ENCODE measurements at places on chromosomes 1 and 21.
A peak's percentile ranks its signal among the peaks of the same experiment; 100 is the strongest.

DNA sequence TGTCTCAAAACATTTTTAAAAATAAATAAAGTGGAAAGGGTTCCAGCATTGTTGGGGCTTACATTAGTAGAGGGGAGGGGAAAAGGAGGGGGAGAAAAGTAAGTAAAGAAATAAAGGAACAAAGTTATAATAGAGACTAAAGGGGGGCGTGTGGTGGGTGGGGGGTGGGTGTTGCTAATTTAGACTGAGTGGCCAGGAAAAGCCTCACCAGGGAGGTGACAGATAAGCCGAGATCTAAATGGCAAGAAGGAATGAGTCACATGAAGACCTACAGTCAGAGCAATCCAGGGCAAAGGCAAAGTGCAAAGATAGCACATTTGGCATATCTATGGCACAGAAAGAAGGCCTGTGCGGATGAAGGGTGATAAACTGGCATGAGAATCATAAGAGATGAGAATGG lies 7.5 kb downstream of the MPL start:
- DNase-seq: no peak

DNA sequence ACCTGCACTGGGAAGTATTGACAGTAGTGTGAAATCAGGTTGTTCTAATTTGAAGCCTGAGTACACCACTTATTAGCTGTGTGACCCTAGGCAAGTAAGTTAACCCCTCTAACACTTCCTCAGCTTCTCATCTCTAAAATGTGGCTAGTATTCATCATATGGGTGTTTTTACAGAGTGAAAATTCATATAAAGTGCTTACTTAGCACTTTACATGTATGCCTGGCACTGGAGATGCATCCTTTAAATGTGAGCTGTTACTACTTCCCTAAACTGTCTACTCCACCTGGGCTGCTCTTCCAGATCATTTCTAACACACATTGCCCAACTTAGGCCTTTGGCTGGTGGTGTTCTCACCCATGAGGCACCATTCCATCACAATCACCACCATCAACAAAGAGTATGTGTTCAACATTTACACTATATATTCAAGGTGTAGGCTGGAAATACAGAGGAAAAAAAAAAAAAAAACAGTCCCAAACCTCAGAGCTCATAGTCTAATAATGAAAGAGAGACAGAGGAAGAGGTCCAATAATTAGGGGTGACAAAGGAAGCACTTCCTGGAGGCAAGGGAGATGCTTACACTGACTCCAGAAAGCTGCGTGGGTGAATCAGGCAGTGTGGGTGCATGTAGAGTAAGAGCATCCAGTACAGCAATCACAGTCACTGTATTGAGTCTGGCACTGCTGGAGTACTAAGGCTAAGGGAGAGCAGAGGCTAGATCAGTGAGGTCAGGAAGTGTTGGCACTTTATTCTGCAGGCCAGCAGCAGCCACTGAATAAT lies 3.6 kb downstream of the STX6 start:
- no peak for DNase-seq

- no peak for DNase-seq
Observed at GRCh38 chr1:171595324-171595723, 26.7 kb upstream of the MYOCOS start.

DNA sequence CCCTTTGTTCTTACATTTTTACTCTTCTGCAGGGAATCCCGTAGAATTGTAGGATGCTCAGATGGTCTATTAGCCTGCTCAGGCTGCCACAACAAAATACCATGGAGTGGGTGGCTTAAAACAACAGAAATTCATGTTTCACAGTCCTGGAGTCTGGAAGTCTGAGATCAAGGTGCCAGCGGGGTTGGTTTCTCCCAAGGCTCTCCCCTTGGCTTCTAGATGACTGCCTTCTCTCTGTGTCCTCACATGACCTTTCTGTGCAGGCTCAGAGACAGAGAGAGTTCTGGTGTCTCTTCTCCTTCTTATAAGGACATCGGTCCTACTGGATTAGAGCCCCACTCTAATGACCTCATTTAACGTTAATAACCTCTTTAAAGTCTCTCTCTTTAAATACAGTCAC lies 41.7 kb downstream of the HUNK start:
- DNase-seq: no peak

DNA sequence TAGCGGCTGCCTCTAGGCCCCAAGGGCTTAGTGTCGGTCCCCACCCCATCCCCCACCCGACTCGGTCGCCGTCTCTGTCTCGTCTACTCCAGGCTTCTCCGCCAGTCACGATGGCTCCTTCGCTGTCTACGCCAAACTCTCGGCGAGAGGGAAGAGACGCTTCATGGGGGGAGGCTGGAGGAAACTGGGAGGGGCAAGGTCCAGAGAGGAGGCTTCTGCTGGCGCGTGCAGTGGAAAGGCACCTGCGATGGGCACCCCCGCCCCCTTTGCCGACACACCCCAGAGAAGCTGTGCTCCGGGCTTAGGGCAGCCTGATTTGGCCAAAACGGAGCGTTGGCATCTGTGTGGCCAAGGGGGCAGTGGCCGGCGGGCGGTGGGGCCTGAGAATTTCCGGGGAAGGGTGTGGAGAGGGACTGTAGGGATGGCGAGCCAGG lies 1.2 kb upstream of the CSMD2 start:
- no peak for DNase-seq

GRCh38 chr1:54861070-54861761 lies 25.8 kb downstream of the DHCR24 start:
- DNase-seq: no peak

GRCh38 chr21:34582506-34583150 lies 32.3 kb downstream of the RCAN1 start:
- DNase-seq: peak; percentile 64

GRCh38 chr1:28190337-28190979 lies 14.0 kb upstream of the PTAFR start:
- DNase-seq: no peak

- DNase-seq: peak; percentile 97
Observed at GRCh38 chr1:43707190-43708001, at the start of gene ST3GAL3. ST3GAL3 (plus strand) TSS chr1:43707536; CDS start chr1:43736263, 28,727 bp downstream.

GRCh38 chr1:101191049-101191448 lies 45.8 kb upstream of the S1PR1 start:
- DNase-seq: no peak

DNA sequence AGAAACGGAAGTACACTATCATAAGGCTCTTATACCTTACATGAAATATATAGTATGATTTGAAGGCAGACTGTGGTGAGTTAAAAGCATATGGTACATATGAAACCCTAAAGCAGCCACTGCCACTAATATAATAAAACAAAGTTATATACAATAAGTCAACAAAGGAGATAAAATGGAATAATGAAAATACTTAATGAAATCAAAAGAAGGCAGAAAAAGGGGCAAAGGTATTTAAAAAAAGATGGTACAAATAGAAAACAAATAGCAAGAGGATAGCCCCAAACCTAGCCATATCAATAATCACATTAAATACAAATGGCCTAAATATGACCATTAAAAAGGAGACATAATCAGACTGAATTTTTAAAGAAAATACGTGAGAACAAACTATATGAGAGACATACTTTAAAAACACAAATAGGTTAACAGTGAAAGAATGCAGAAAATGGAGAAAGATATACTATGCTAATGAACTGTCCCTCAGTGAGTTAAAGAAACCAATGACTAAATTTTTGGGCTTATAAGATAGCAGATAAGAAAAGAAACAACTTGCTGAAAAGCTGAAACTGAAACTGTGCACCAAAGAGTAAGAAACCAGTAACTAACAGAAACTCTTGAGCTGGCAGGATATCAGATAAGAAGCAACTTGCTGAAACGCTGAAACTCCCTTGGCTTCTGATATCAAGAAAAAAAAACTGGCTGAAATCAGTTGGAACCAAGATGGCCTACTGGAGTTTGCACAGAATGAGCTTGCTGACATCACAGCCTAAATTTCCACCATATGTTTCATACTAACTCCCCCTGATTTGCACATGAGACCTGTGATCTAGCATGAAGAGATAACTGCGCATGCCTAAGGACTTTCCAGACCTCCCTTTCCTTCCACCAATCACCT lies 44.3 kb upstream of the IL10 start:
- DNase-seq: no peak

DNA sequence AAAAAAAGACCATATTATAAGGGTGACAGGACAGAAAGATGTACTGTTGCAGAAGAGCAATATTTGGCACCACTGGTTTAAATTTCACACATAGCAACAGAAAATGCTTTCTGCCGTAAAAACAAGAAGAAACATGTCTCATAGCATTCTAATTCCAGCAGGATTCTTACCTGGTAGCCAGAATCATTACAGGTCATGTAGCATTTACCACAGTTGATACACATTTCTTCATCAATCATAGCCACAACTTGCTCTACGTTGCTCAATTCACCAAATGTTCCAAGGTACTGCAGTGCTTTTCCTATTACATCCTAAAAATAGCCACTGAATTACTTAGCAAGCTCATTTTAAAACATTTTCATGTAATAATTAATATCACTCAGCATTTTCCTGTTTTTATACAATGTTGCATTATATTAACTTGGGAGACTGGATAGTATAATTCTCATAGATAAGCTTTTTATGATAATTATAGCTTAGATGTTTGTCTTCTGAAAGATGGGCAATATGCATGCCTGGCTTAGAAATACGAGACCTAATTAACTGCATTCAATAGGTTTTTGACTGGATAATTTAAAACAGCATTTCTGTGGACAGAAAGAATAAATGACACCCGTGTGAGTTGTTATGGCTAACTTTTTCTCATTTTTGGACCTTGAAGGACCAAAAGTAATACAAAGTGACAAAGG lies 360.7 kb downstream of the PTBP2 start:
- no peak for DNase-seq

- no peak for DNase-seq
Observed at GRCh38 chr1:203361945-203362719, 11.2 kb upstream of the FMOD start.

DNA sequence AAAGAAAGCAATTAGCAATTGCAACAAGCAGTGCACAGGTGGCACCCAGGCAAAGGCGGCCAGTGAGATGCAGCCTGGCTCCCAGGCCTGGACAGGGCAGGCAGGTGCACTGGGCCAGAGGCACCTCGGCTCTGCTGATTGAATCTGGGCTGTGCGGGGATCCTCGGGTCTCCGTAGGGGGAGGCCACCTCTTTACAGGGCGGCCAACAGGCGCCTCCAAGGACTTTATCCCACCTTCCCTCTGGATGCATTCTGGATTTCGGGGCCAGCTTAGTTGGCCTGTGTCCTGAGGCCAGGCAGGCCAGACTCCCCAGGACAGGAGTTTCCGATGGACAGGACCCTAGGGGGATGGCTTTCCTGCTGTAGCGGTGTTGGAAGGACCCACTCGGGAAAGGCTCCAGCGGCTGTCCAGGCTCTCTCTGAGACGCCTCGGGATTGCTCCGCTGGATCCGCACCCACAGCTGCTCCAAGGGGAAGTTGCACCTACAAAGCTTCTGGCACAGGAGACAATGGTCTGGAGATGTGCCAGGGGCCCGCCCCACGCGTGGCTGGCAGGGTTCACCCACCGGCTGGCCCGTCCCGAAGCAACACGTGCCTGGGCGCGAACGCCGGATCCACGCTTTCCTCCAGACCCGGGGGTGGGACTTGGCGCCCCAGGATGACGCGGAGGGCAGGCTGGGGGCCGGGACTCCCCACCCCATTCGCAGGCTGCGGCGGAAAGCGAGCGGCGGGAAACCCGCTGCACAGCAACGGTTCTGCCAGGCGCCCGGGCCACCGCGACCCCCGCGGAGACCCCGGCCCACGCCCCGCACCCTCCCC lies 810 bp downstream of the SLC19A1 start:
- peak; percentile 91 for DNase-seq

- DNase-seq: no peak
Observed at GRCh38 chr1:183892351-183892793, 87.5 kb downstream of the RGL1 start.

DNA sequence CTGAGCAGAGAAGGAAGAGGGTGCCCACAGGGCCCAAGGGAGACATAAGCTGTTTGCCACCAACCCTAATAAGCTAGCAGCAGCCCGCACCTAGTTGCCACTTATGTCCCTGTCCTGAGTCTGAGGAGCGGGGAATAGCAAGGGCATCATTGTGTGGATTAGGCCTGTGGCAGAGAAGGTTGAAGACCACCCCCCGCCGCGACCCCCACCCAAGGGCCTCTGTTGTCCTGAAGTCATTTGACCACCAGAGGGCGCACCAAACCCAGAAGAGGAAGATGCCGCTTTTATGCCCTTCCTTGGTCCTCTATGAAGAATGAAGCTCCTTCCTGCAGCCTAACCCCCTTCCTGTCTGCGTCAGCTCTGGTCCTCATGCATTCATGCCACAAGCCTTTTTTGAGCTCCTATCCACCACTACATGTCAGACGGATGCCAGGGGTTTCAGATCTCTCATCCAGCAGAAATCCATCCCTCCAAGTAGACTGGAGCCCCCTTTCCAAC lies 16.6 kb downstream of the RHBG start:
- DNase-seq: peak; percentile 77

GRCh38 chr1:19460535-19461219 lies 24.7 kb downstream of the CAPZB start:
- DNase-seq: no peak

DNA sequence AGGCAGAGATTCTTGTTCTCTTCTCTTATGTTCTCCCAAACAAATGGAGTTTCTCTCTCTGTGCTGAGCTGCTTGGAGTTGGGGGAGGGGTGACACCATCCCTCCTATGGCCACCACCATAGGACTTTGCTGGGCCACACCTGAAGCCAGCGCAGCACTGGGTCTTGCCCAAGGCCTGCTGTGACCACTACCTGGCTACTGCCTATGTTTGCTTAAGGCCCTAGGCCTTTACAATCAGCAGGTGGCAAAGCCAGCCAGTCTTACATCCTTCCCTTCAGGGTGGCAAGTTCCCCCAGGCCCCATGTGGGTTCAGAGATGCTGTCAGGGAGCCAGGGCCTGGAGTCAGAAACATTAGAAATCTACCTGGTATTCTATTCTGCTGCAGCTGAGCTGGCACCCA lies 6.3 kb upstream of the MTARC2 start:
- DNase-seq: no peak

- DNase-seq: no peak
Observed at GRCh38 chr1:223707256-223708000, 4.9 kb upstream of the CAPN2 start.

- no peak for DNase-seq
Observed at GRCh38 chr1:178011465-178011828, 41.6 kb upstream of the SEC16B start.

DNA sequence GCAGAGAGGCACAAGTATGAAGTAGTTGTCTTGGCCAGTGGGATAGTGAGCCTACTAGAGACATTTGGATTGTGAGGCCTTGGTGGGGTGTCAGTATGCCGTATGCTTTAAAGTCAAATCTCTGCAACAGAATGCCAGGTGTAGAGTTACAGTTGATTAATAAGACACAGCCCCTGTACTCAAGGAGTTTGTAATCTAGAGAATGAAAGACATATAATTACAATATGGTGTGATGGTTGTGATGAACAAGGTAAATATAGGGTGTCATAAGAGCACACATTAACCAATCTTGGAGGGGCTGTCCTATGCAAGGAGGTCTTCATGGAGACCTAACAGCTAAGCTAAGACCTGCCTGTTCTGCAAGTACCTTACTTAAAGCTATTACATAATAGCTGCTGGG lies 113.1 kb downstream of the ATF6 start:
- DNase-seq: no peak

- DNase-seq: no peak
Observed at GRCh38 chr1:1613509-1614082, 1.7 kb upstream of the MIB2 start.

GRCh38 chr1:147586414-147586813 lies 45.1 kb downstream of the BCL9 start:
- no peak for DNase-seq
